ENCODE measurements at places on chromosomes 3 and 15.

DNA sequence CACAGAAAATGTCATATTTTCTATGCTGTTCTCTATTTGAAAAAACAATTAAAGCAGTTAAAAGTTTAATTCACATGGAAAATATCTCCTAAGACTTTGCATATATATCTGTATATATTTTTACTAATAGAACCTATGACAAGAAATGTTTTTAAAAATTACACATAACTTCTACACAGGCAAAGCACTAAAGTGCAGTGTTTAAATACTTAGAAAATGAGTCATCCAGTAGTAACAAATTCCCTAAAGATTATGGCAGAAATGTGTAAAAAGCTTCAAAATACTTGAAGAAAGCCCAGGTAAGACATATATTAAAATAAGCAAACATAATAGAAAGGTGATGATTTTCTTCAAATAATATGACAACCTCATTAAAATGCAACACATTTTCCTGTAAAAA lies 236.6 kb downstream of the TBC1D5 start:
- DNase-seq: no peak

DNA sequence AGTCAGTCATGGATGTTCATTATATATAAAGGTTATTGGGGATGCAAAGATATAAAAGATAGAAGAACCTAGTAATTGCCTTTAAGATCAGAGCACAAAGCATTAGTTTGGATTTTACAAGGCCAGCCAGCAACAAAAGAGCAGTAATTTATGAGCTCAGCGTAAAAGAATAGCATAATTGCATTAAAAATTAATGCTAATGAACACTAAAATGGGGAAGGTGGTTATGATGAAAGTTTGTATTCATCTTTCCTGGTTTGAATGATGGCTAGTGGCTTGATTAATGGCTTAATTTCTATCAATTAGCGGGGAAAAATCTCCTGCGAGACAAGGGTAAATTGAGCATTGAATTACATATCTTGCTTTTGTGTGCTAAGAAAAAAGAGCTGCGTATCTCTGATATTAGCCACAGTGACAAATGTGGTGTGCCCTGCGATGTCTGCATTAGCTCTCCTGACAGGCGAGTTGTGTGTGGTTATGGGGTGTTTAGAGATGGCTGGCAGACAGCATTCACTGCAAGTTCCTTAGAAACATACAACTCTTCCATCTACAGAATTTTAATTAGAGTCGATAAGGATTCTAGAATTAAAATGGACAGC lies 42.8 kb upstream of the MLF1 start:
- no peak for DNase-seq

DNA sequence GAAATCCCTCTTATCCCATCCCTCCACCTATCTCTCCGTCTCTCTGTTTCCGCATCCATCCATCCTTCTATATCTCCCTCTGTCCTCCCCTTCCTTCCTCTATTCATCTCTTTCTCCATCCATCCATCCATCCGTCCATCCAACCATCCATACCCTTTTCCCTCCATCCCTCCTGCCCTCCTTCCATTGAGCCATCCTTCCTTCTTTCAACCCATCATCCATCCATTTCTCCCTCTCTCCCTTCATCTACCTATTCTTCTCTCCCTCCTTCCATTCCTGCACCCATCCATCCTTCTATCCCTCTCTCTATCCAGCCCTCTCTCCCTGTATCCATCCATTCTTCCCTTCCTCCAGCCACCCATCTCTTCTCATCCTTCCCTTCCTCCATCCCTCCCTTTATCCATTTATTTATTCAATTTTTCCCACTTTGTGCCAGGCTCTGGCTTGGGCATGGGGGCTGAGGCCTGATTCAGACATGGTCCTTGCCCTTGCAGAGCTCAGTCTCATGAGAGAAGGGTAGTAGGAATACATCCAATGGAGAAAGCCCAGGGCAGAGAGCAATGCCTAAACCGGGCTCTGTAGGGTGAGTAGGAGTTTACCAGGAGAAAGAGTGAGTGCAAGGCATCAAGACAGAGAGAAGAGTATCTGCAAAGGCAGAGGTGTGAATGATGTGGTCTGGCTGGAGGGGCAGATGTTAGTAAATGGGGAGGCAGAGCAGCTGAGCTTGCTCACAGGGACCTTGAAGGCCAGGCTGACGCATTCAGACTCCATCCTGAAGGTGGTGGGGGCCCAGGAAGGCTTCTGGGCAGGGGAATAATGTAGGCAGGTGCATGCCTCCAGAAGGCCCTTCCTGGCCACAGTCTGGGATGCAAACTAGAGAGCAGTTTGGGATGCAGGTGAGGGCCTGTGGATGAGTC lies 19.5 kb upstream of the FBLN2 start:
- no peak for DNase-seq

GRCh38 chr3:154227531-154227930 lies 96.8 kb downstream of the DHX36 start:
- no peak for DNase-seq

DNA sequence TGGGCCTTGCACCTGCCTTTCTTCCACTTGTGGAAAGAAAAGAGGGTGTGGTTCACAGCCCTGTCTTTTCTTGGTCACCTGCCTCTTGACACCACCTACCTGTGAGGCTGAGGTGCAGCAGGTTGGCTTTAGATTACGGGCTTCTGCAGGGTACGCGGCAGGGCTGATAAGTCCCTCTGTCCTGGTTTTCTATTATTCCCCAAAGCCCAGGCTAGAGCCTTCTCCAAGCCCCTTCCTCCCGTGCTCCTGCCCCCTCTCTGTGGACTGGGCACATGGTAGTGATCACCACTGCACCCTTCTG lies 44.8 kb upstream of the HACD2 start:
- DNase-seq: no peak

GRCh38 chr3:38163841-38164642 lies 1.3 kb upstream of the OXSR1 start:
- no peak for DNase-seq

- no peak for DNase-seq
These were observed 213.0 kb downstream of the MEIS2 start for GRCh38 chr15:36887214-36887961.

DNA sequence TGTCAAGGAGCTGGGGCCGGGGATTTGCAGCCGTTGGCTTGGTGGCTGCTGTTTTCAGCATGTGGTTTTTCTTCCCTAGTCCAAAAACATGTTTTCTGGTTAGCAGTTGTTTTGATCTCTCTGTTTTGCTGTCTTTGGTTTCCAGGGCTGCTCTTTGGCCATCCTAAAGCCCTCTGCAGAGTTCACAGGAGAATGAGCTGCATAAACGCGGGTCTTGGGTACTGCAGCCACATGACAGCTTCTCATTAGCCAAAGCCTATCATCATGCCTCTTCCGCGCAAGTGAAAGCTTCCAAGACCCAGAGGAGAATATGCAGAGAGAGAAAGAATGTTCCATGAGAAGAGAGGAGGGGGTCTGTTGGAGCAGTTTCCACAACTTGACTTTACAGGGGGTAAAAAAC lies 138.5 kb downstream of the NTRK3 start:
- DNase-seq: no peak

DNA sequence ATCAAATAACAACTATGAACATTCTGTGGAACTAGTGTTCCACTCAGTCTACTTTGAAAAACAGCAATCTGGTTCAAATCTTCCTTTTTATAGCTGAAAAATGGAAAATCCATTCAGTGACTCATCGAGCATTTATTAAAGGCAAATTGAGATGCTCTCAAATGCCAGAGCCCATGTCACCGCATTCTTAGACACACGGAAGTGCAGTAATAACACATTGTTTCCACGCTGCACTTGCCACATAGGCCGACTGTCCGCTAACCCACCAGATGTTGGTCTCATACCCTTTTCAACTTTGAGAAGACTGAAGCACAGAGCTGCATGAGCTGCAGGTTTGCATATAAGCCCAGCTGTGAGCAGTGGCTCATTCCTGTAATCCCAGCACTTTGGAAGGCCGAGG lies 95.9 kb downstream of the TMEM266 start:
- no peak for DNase-seq

DNA sequence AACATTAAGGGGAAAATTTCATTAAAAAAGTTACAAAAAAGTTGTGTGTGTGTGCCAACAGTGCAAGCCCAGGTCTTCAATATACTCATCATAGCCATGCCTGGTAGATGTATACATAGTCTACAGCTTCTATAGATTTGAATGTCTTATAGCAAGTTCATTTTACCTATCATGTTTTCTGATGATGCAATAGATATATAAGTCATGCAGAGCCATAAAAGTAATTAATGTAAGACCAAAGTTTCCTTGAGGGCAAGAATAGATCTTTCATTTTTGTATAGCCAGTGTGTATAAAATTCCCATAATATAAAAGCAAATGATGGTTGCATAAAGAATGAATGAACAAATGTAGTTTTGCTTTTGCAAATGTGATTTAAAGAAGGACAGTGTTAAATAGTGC lies 1138.4 kb downstream of the TBL1XR1 start:
- no peak for DNase-seq

GRCh38 chr3:173622166-173622565 lies 224.6 kb downstream of the NLGN1 start:
- DNase-seq: no peak

GRCh38 chr3:151873398-151873797 lies at the start of gene SUCNR1:
TSS of gene SUCNR1 (plus strand) at chr3:151873643. CDS start at chr3:151879893, 6,250 bp downstream.
- no peak for DNase-seq

DNA sequence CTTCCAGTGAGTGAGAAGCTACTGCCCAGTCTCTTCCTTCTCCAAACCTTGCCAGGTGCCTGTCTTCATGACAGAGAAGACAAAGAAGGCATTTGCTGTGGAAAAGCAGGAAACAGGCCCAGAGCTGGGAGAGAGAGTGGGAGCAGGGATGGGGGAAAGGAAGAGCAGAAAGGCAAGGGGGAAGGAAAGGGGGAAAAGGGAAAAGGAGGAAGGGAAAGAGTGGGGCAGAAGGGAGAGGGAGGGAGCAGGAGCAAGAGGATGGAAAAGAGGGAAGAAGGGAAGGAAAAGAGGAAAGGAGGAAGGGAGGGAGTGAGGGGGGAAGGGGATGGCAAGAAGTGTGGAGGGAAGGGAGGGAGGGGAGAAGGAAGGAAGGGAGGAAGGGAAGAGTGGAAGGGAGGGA lies 121.2 kb upstream of the LINGO1 start:
- DNase-seq: no peak

DNA sequence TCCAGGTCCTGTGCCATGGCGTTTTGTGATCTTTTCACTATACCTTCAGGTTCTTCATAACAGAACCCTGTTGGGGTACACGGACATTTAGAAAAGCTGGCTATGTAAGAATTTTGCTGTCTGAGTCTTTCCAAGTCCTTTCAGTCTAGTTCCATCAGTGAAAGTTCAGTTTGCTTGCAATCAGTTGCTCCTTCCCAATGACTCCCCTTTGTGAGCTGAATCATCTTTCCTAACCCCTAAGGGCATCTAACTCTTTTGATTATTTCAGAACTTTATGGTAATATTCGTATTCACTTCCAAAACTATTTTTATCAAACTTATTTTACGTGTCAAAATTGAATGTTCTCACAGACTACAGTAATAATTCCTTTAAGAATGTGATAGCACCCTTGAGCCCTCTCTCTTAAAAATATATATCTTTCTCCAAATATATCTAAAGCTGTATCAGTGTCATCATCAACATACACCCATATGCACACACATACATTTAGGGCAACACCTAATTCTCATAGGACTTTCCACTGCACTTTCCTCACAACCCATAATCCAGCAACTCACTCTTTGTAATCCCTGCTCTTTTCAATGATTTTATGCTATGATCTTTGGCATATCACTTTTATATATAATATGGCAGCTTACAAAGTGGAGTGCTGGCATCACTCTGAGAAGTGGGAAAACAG lies 263.7 kb downstream of the GBE1 start:
- no peak for DNase-seq

- DNase-seq: no peak
These were observed 1.2 kb upstream of the BAHD1 start for GRCh38 chr15:40439461-40439959.

- no peak for DNase-seq
These were observed 367.4 kb upstream of the WNT5A start for GRCh38 chr3:55854494-55854893.

DNA sequence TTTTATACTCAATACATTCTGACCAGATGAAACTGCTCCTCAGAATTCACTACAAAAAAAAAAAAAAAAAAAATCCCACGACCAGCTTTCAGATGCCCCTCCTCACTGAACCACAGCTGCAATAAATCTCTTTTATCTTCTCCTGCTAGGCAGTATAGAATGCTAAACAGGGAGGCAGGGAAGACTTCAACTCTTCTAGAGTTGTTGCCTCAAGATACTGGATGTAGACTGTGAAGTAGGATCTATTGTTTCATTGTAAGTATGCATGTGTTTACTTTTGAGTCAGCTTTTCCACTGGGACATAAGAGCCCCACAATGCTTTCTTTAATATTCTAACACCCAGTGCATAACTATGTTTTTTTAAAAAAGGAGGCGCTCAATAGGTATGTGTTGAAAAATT lies 401.4 kb downstream of the TBL1XR1 start:
- DNase-seq: no peak

- DNase-seq: no peak
These were observed 39.8 kb upstream of the ZBTB38 start for GRCh38 chr3:141328286-141329166.

DNA sequence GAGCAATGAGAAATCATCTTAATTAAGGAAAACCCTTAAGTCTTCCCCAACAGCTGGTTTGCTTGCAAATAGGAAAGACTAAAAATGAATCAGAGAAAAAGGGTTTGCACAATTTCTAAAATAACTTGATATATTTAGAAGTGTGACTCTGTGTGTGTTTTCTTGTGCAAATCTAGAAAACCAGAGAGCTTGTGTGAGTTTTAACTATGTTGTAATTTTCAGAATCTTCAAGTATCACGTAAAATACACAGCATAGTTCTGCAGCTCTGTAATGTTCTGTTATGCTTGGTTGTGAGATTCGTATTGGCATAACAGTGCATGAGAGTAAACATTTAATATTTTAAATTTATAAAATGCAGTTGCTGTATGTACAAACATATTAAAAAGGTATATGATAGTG lies 74.7 kb upstream of the GAP43 start:
- DNase-seq: no peak

- no peak for DNase-seq
These were observed 2.0 kb downstream of the NDUFB5 start for GRCh38 chr3:179606534-179607085.

DNA sequence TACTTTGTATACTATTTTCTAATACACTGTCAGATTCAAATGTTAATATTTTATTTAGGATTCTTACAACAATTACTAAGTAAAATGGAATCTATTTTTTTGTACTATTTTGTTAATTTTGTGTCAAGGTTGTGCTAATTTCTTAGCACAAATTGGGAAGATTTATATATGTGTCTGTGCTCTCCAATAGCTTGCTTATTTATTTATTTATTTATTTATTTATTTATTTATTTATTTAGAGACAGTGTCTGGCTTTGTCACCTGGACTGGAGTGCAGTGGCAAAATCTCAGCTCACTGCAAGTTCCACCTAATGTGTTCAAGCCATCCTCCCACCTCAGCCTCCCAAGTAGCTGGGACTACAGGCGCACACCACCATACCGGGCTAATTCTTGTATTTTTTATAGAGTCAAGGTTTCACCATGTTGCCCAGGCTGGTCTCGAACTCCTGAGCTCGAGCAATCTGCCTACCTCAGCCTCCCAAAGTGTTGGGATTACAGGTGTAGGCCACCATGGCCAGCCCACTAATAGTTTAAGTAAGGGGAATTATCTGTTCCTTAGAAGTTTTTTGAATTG lies 34.6 kb downstream of the CTXND1 start:
- no peak for DNase-seq

GRCh38 chr3:9843715-9844438 lies at the start of gene RPUSD3:
TSS of gene RPUSD3 (minus strand) at chr3:9844008. CDS start at chr3:9843990, 18 bp downstream.
- DNase-seq: peak; percentile 95
